GM06990 (cell line): ENCODE measurements at places on chromosomes 4 and X.

DNA sequence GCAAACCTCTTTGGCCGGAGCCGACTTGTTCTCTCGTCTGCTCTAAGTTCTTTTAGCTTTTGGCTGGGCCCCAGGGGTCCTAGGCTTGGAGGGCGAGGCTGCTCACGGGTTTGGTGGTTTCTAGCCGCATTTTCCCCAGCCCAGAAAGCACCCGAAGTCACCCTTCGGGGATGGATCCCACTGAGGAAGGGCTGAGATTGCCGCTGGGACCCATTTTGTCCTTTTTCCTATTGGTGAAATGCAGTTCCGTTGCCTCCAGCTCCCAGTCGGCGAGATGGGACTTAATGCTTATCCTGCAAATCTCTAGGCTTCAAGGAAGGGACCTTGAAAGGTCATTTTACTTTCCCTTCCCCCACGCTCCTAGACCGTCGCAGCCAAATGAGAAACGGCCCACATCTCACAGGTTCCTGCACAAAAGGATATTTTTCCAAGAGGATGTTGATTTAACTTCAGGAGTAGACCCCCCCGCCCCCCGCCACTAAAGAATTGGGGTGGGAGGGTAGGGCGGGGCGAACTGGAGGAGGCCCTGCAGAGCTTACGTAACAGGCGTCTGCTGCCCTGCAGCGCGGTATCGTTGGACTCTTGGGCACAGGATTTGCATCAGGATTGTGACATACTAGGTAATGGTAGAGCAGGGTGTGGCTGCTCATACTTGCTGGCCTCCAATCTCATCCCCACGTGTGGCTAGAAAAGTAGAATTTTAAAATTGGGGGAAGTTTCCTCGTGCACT lies 564 bp downstream of the PGK1 start:
- DNase-seq: peak; percentile 32

- DNase-seq: no peak
These were observed 132.1 kb upstream of the RAPGEF2 start for GRCh38 chr4:158970812-158971211.

DNA sequence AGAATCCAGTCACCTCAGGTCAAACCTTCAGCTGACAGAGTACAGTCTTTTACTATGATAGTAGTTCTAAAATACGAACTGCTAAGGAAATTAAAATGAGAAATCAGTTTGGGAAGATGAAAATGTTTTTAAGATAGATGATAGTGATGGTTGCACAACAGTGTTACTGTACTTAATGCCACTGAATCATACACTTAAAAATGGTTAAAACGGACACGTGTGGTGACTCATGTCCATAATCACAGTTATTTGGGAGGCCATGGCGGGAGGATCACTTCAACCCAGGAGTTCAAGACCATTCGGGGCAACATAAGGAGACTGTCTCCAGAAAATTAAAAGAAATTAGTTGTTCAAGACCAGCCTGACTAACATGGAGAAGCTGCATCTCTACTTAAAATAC lies 41.4 kb downstream of the ABHD18 start:
- no peak for DNase-seq

DNA sequence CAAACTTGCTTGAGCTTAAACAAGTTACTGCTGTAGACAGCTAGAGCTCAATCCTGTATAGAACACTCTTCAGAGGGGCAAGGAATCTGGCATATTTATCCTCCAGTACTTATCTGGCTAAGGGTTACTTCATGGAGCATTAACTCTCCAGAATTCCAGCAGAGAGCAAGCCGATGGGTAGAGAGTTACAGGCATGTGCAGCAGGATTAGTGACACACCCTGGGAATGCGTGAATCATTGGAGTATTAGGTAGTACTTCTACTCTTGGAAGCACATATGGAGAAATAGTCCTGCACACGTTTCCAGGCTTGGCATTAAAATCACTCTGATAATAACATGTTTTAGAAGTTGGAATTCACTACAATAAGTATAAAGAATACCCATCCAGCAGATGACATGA lies 35.4 kb downstream of the GRXCR1 start:
- DNase-seq: no peak

DNA sequence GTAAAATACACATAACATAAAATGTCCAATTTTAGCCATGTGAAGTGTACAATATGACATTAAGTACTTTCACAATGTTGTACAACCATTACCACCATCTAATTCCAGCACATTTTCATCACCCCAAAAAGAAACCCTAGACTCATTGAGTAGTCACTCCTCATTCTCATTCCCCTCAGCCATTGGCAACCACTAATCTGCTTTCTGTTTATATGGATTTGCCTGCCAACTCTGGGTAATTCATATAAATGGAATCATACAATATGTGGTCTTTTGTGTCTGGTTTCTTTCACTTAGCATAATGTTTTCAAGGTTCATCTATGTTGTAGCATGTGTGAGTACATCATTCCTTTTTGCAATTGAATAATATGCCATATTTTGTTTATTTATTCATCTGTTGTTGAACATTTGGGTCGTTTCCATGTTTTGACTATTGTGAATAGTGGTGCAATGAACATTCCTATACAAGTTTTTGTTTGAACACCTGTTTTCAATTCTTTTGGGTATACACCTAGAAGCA lies 43.0 kb downstream of the EIF2S3 start:
- DNase-seq: no peak

GRCh38 chrX:130159776-130160175 lies 5.9 kb downstream of the AIFM1 start:
- no peak for DNase-seq

DNA sequence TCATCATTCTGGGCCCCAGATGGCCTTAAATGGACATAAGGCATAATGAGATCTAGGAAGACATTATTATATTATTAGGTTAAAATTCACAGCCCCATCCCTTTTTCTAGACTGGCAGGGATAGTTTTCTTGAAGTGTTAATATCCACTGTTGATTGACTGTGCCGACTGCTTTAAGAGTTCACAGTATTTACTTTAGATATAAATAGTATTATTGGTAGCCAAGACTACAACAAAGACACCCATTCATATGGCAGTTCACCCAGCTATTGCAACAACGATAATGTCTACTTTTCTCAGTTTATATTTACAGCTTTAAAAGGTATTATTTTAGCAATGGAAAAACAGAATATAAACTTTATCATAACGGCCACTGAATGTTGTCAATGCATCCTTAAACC lies 922.2 kb upstream of the POU3F4 start:
- no peak for DNase-seq

GRCh38 chrX:31154946-31155345 lies 83.1 kb upstream of the FTHL17 start:
- no peak for DNase-seq

DNA sequence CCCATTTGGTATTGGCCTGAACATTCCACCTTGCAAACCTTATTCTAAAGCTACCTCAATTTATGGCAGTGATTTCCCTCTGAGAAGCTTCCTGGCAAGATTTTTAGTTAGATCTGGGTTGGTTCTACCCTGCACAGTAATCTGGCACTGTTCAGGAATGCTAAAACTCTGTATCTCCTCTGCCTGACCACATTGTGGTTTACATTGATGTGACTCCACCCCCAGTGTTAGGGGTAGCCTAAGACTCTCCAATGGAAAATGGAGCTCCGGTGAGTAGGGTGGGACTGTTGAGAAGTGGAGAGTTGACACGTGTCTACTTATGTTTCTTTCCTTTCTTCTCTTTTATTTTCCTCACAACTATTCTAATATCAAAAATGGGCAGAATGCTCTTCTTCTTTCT lies 45.4 kb downstream of the BMPR1B start:
- no peak for DNase-seq

- DNase-seq: no peak
These were observed 3.9 kb upstream of the SAT1 start for GRCh38 chrX:23779025-23779424.

DNA sequence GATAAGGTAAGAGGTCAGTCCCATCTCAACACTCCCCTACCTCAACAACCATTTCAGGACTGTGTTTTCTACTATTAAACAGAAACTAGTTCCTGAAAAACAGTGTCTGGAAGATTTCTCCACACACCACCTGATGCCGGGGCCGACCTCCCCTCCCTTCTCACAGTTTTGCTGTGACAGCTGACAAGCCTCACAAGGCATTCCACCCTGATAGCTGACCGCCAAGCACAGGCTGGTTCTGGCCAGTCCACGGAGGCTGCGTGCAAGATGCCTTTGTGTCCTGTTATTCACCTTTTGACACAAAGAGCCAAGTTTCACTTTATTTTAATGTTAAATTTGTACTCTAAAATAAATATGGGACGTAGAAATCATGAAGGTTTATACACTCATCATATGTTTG lies 758.6 kb downstream of the PDHA2 start:
- DNase-seq: no peak

GRCh38 chrX:113390531-113390930 lies 549.9 kb upstream of the AMOT start:
- DNase-seq: no peak

DNA sequence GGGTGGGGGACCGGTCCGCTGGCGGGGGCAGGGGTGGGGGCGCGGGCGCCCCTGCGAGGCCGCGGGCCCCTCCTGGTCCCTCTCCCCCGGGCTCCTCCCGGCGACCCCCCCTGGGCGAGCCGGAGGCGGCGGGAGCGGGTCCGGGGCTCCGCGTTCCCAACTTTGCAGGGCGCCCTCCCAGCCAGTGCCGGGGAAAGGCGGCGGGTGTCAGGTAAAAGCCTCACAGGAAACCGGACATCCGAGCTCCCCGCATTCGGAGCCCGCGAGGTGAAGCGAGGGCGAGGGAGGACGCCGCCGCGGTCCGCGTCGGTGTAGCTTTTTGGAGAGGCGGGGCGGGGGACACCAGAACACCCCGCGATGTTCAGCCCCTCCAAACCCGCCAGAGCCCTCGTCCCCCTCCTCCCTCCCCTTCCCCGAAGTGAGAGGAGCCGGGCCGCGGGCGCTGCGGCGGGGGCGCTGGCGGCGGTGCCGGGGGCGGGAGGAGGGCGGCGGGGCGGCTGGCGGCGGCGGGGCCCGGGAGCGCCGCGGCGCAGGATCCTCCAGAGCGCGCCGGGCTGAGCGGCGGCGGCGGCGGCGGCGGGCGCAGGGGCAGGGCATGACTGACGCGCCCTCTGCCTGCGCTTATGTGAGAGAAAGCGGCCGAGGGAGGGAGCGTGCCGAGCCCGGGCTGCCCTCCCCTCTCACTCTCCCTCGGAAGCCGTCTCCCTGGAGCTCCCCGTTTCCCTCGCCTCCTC lies at the start of gene VEGFC:
VEGFC (minus strand) TSS at position 597 of the 734 bp plus-strand sequence. CDS start 611 bp downstream, outside the sequence.
- no peak for DNase-seq

DNA sequence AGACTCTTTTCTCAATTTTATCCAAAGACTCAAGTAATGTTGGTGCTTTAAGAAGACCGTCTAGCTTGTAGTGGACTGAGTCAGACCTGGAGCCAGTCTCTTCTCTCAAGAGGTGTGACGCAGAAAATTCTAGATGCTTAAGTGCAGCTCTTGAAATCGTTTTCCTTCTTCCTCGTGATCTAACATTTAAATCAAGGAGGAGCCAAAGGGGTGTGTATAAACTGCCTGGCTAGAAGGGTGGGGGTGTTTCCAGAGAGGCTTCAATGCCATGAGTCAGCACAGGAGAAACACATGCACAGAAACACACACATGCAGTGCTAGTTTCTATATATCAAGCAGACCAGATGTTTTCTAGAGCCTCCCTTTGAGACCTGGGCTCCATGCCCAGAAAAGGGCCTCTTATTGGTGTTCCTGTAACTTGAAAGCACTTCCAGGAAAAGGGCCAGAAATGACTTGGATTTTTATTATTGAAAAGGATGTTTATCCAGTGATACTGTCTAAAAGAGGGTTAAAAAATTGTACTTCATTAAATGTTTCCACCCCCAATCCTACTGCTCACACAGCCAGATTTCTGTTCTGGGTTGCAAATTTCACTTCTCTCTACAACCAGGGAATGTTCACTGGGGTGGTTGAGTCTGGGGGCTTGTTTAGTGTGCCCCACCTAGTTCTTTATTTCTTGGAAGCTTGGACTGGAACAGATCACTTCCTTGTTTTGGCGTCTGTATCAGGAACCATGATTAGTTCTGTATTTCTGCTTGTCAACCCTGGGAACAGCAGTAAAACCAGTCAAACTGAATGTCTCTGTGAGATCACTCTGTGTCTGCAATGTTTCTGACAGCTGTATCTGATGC lies at the start of gene CLIC2:
CLIC2 (minus strand) TSS at position 129 of the 851 bp plus-strand sequence. CDS start 187 bp downstream, outside the sequence.
- peak; percentile 18 for DNase-seq

- DNase-seq: no peak
These were observed 16.7 kb downstream of the LGI2 start for GRCh38 chr4:25013756-25014661.

GRCh38 chr4:8505229-8505628 lies 64.7 kb downstream of the TRMT44 start:
- no peak for DNase-seq

GRCh38 chrX:84078991-84079390 lies 109.0 kb downstream of the RPS6KA6 start:
- no peak for DNase-seq

GRCh38 chr4:141497627-141498026 lies 138.8 kb upstream of the IL15 start:
- peak; percentile 35 for DNase-seq

DNA sequence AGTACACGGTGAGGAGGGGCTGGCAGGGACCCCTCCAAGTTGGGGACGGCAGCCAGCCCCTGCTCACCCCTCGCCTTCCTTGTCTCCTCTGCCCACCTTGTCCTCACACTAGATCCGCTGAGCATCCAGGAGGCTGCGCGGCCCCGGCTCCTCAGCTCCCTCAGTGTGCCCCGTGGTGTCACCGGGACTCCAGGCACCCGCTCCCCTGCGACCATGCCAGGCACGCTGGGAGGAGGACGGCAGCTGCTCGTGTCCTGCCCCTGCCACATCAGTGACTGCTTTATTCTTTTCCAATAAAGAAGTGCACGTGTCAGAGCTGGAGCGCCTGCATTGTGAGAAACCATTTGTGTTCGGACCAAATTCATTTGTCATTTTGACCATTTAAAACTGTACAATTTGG lies 6.4 kb downstream of the FAM50A start:
- no peak for DNase-seq

- DNase-seq: no peak
These were observed 17.7 kb upstream of the AP1AR start for GRCh38 chr4:112213856-112214255.

GRCh38 chr4:122814426-122814825 lies 12.2 kb upstream of the FGF2 start:
- DNase-seq: peak; percentile 26

DNA sequence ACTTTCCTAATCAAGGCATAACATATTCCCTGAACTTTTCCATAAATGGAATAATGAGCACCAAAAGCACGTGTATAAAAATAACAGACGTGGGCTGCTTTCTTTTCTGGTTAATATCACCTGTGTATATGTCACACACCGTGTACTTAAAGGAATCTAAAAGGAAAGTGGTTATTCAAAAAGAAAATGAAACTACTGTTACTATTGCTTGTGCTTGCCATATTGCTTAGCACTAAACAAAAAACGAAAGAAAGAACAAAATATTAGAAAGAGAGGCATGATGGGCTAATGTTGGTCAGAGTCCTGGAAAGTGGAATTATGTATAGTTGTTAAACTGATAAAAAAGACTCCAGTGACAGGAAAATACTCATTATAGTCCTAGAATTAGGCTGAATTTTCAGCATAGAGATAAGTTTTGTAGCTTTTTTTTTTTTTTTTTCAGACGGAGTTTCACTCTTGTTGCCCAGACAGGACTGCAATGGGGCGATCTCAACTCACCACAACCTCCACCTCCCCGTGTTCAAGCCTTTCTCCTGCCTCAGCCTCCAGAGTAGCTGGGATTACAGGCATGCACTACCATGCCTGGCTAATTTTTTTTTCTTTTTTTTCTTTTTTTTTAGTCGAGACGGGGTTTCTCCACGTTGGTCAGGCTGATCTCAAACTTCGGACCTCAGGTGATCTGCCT lies 123.2 kb downstream of the PABPC4L start:
- DNase-seq: no peak

GRCh38 chrX:54926978-54927377 lies 6.4 kb downstream of the TRO start:
- DNase-seq: no peak
